ENCODE measurements at places on chromosomes 7 and 10.

DNA sequence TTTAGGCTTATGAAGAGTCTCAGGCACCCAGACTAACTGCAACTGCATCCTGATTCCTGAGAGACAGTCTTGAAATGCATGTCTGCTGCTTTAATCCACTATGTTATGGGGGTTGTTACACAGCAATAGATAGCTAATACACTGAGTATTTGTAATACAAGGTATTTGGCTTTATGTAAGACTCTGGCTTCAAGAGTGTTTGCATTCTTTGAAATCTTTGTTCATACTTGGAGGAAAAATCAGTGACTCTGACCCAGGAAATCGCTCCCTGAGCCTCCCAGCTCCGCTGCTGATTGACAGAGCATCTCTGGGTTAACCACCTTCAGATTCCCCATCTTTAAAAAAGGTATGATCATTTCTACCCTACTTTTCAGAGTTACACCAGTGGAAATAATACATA lies 133.9 kb downstream of the MTPAP start:
- no peak for DNase-seq

DNA sequence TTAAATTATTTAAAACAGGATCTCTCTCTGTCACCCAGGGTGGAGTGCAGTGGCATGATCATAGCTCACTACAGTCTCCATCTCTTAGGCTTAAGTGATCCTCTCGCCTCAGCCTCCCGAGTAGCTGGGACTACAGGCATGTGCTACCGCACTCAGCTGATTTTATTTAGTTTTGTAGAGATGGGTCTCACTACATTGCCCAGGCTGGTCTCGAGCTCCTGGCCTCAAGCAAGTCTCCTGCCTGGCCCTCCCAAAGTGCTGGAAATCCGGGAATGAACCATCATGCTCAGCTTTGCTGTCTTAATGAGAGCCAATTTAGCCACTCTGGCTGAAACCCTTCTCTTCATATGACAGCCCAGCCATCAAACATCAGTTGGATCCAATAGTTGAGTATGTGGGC lies 53.3 kb upstream of the NRP1 start:
- no peak for DNase-seq

GRCh38 chr10:54708591-54708990 lies 92.4 kb downstream of the PCDH15 start:
- no peak for DNase-seq

GRCh38 chr10:43461950-43462349 lies 25.0 kb downstream of the ZNF487 start:
- DNase-seq: peak; percentile 35

DNA sequence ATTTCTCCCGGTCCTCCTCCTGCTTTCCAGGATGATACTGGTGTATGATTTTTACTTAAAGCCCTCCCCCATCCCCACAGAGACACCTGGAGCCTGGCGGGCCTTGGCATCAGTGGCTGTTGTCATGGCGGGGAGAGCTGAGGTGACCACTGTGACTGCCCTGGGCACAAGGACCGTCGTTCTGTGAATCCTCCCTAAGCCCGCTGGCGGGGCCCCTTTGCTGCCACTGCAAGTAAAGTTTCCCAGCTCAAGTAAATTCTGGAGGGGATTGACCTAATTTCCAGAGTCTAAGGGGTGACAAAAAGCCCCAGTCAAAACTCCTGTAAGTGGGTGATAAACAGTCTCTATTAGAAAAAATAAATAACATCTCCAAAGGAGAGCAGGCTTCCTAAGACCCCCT lies 393.2 kb upstream of the PODXL start:
- DNase-seq: no peak

- no peak for DNase-seq
Measured at GRCh38 chr10:26550774-26551526, 112.8 kb downstream of the APBB1IP start.

- DNase-seq: no peak
Measured at GRCh38 chr7:105808703-105809590, 67.5 kb downstream of the ATXN7L1 start.

DNA sequence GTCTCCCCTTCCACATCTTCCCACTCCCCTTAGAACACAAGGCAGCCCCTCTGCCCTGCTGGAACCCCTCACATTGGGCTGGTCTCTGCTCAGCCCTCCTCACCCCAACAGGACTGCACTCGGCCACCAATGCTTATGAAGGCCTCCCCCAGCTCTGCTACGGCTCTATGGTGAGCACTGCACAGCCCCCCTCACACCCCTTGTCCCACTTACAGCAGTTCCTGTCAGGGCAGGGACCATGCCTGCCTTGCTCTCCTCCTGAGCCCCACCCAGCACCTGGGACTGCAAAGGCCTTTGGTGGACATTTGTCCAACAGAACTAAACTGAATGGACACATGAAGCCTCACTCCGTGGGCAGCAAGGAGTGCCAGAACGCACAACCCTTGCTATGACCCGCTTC lies 171.9 kb downstream of the GRID1 start:
- DNase-seq: no peak

DNA sequence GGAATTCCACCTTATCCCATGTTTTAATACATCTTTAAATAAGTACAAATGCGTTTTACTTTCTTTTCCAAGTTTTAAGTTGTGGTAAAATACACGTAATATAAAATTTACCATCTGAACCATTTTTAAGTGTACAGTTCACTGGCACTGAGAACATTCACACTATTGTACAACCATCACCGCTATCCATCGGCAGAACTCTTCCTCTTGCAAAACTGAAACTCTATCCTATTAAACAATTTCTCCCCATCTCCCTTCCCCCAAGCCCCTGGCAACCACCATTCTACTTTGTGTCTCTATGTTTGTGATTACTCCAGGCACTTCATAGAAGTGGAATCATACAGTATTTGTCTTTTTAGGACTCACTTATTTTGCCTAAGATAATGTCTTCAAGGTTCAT lies 33.8 kb downstream of the HIP1 start:
- DNase-seq: no peak

DNA sequence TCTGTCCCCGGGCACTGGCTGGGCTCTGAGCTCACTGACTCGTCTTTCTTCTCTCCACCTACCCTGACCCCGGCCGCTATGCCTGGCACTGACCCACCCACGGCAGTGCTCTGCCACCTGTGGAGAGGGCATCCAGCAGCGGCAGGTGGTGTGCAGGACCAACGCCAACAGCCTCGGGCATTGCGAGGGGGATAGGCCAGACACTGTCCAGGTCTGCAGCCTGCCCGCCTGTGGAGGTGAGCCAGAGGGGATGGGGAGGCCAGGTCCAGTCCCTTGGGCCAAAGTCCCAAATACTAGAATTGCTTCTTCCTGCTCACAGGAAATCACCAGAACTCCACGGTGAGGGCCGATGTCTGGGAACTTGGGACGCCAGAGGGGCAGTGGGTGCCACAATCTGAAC lies 27.3 kb downstream of the TBATA start:
- DNase-seq: no peak

GRCh38 chr10:97333601-97334369 lies 744 bp downstream of the FRAT2 start:
- peak; percentile 39 for DNase-seq

DNA sequence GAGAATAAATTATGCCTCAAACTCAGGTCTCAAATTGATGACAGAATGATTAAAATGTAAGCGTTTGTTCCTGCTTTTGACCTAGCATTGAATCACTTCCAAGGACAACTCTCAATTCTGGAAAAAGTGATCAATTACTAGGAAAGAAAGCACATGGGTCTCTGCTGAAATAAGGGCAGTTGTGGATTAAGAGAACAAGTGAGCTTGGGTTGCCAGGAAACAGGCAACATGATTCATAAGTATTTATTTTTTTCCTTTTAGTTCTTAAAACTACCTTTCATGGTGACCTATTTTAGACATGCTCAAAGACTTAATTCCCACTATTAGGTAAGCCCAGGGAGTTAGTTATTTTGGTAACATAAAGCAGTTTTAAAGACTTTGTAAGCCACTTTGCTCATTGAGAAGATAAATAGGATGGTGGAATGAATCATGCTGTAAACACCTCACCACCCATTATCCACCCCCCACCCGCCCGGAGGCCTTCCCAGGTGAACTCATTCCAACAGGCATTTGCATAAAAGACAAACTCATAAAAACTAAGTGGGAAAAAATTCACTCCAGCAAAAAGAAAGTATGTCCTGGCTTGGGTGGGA lies 728.3 kb downstream of the SORCS1 start:
- DNase-seq: no peak

- DNase-seq: peak; percentile 81
Measured at GRCh38 chr10:91409869-91410637, at the start of gene HECTD2. HECTD2 (plus strand) TSS chr10:91410344; CDS start chr10:91410439, 95 bp downstream.

- DNase-seq: no peak
Measured at GRCh38 chr10:11331046-11331577, 280.3 kb downstream of the USP6NL start.

DNA sequence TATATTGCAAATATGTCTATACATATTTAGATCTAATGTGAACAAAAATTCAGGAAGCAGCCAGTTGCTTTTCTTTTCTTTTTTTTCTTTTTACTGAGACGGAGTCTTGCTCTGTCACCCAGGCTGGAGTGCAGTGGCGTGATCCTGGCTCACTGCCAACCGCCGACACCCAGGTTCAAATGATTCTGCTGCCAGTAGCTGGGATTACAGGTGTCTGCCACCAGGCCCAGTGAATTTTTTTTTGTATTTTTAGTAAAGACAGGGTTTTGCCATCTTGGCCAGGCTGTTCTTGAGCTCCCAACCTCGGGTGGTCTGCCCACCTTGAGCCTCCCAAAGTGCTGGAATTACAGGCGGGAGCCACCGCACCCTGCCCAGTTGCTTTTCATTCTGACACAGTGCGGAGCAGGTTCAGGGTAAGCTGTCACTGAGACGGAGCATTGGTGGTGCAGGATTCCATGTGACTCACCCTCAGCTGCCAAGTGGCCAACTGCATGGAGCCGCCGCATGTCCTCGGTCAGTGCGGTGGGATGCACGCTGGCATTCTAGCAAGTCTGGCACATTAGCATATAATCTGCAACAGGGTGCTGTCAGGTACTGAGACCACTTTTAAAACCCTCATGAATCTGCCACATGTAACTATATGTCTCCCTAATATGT lies 362.7 kb downstream of the DNAJB6 start:
- peak; percentile 51 for DNase-seq

DNA sequence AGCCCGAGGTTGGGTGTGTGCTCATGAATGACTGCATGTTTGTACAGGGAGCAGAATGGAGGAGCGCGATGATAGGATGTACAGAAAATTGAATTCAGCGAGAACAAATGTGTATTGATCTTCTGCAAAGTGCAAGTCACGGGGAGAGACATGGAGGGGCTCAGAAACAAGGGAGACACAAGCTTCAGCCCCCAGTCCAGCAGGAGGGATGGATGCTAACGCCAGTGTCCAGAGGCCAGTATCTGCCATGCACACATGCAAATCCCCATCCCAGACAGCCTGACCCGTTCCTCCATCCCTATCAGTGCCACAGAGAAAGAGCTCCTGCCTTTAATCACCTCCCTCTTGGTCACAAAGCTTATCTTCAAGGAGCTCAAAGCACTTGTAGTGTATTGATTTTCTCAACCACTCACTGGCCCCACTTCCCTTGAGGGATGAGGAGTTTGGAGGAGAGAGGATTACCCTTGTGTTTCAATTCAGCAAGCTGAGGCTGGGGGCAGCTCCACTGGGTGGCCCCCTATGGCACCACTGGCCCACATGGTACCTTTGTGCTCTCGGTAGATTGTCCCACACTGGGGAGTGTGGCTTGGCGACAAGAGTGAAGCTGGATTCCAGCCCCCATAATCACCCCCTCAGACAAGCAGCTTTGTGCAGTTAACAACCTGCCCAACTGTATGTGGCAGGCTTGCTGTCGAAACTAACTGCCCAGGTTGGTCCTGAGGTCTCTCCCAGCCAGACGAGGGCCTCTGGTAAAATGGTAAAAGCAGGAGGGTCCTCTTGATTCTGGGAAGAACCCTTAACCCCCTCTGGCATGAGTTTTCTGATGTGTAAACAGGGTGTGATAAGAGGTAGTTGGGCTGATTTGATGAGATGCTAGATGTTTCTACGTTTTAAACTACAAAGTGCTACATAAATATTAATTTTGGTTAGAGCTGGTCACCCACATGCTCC lies 151.6 kb upstream of the UNC5B start:
- DNase-seq: no peak

GRCh38 chr10:113895018-113895417 lies 40.6 kb downstream of the NHLRC2 start:
- no peak for DNase-seq

DNA sequence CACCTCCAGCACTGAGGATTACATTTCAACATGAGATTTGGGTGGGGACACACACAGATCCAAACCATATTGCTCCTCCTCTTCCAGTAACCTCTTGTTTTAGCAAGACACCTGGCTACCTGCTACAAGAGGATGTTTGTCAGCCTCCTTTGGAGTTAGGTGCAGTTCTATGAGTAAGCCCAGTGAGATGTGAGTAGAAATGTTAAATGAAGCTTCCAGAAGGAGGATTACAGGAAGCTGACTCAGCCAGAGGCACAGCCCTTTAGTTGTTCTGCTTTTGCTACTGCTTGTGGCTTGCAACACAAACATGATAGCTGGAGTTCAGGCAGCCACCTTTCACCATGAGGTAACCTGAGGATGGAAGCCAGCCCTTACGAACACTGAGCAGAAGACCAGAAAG lies 382.7 kb upstream of the RNF32 start:
- DNase-seq: no peak

DNA sequence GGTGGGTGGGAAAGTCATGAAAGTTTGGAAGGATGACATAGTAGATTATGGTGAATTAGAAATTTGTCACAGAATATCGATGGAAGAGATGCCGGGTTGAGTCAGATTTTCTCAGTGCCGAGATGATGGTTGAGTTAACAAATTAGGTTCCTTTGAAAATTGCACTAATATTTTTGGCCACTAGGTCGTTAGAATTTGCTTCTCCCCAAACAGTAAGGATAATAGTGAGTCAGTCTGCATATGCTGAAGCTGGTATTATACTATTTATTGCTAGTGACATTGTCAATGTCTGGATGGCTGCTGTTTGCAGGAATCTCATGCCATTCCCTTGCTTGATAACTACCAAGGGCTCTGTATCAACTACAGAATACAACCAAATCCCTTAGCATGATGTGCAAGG lies 37.7 kb upstream of the MINDY3 start:
- DNase-seq: no peak

DNA sequence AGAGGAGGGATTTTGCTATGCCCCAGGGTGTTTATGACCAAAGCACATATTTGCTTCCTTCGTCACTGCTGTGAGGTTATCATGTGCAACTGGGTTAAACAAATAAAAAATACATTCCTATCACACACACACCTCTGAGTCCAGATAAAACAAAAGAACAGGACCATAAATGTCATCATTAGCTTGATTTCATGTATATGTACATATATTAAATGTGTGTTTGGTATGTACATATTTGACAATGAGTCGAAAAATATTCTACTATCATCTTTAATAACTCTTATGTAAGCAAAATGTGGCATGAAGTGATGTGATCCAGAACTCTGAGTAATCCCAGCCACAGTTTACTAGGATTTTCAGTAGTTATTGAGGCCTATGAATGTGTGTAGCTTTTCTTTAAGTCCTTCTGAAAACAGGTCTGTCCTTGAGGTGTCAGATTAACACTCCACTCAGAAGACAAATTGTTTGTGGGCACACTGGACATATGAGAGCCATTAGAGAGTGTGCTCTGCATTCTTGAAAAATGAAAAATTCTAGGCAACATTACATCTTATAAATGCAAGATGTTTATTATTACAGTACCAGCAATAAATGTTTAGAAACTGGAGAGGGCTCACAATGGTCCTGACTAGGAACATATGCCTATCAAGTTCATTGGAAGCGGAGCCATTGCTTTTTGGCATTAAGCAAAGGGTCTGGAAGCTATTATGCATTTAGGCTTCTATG lies 335.1 kb upstream of the SEMA3A start:
- DNase-seq: no peak
